ENCODE measurements at places on chromosomes 7 and 10.

DNA sequence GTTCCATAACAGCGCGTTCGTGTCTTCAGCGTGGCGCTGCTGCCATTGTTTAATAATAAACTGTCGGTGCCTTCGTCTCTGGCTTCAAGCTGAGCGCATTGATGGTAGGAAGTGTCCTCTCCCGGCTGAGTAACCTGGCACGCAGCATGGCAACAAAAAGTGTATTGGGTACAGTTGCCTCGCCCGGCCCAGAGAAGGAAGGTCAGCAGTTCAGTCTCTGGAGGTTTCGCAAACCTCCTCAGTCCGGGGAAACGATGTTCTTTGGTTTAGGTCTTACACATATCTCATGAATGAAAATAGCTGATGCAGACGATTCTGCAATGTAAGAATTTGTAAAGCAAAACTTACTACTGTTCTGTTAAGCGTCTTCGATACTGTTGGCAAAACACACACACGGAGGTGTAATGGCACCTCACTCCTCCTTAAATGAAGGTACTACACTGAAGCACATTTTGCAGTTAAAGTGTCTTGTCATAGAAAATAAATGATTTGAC, 739 bp upstream of the CCDC186 start:
- DNase-seq = peak; percentile 81

- DNase-seq = no peak
Observed at GRCh38 chr7:14504134-14504533, 398.4 kb downstream of the DGKB start.

GRCh38 chr7:28872226-28872625, 85.9 kb downstream of the TRIL start:
- DNase-seq = no peak

DNA sequence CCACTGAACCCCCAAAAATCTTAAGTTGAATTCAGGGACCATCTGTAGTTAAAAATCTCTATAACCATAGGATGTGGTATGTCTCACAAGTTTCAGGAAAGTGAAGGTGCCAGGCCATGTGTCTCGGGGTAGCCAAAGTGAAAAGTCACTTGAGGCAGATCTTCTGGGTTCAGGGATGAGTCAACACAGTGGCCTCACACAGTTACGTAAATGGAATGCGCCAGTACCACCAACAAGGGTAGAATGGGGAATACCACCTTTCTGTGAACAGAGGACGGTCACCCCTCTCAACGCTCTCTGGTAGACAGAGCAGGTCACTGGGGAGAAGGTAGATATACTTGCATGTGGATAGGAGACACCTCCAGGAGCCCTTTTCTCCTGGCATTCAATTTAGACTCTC, 71.4 kb downstream of the ELMO1 start:
- peak; percentile 6 for DNase-seq

DNA sequence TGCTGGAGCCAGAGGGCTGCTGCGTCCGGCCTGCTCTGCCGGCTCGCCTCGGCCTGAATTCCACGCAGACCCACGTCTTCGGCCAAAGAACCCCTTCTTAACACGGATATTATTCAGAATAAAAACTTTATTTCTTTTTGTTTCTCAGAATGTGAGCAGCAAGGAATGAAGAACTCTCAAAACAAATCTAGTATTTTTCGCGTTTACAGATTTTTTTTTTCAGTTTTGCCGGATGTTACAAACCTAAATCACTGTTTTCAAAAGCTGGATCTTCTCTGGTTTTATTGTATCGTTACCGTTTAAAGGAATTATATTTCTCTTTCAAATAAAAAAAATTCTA, 4.4 kb upstream of the HOXA2 start:
- no peak for DNase-seq

- no peak for DNase-seq
Observed at GRCh38 chr10:60677531-60678129, 100.6 kb upstream of the CDK1 start.

DNA sequence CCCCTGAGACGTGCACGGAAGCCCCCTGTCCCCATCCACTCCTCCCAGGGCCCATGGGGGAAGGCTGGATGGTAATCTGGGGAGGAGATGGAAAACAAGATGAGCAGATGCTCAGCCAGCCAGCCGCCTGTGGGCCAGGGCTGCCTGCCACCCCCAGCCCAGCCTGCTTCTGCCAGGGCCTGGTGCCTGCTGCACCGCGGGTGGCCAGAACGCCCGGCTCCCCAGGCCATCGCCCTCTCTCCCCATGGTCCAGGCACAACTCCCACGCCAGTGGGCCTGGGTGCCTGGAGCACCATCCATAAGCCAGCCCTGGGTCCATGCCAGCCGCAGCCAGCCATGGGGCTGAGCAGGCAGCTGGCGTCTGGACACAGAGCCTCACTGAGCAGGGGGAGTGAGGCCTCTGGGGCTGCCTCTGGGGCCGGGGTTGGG, 57.2 kb upstream of the ELN start:
- no peak for DNase-seq

DNA sequence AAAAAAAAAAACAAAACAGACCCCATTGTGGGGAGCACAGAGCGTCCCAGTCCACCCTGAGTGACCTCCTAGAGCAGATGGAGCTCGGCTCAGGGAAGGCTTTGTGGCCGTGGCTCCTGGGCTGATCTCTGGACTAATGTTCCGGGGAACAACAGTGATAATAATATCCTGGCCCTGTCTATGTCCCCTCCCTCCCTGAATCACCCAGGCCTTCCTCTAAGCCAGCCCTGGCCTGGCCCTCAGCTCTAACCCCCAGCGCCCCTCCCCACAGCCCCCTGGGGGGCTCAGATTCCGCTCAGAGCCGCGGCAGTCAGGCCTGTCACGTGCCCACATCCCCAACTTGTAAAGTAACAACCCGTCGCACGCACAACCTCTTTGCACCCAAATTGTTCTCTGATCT, 48.3 kb downstream of the MICALL2 start:
- DNase-seq = no peak

DNA sequence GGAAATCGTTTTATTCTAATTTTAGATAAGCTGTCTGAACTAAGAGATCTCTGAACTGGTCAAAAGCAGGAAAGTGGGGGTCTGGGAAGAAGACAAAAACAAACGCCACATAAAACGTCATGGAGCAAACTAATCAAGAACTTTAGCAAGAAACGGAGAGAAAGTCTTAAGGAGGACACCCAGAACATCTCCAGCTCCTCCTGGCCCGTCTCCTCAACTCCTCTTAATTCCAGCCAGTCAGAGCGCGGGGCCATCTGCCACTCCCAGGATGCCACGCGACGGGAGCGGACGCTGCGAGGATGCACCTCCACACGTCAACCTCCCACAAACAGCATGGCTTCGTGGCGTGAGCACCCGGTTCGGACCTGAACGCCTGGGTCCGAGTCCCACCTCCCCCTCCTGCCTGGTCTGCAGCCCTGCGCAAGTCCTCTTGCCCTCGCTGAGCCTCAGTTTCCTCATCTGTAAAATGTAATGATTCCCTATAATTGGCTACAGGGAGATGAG, 598 bp downstream of the MMS19 start:
- peak; percentile 72 for DNase-seq

DNA sequence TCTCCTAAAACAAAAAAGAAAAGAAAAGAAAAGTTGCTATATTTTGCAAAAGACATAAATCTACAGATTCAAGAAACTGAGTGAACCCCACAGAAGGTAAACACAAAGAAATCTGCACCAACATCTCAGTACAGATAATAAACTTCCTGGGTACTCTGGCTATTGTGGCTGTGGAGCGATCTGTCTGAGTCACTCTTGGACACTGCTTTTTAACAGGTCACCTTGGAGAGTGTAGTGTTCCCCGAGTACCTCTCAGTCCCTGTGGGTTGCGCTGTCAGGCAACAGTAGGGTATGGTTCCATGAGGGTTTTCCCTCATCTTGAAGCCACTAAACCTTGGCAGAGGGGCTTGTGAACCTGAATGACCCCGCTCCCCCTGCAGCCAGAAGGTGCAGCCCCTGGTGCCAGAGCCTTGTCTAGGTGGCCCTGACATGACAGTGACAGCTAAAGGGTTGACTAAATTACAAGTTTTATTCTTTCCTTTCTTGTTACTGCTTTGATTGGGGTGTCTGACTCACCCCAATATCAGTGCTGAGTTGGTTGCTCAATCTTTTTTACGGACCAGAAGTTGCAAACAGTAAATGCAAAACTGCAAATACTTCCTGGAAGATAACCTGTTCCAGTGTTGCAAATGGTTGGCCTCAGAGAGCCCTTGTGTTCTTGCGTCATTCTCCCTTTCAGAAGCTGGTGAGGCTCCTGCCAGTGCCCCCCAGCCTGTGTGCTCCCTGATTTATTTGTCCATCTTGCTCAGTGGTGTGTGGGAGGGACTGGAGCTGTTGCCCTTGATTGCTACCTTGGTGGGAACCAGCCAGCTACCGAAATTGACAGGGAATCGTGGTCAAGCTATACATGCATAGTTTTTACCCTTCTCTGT, 30.6 kb downstream of the POR start:
- peak; percentile 81 for DNase-seq

GRCh38 chr10:122173766-122174435, 97.2 kb upstream of the BTBD16 start:
- DNase-seq = no peak

- no peak for DNase-seq
Observed at GRCh38 chr7:37112876-37113275, 335.8 kb downstream of the ELMO1 start.

DNA sequence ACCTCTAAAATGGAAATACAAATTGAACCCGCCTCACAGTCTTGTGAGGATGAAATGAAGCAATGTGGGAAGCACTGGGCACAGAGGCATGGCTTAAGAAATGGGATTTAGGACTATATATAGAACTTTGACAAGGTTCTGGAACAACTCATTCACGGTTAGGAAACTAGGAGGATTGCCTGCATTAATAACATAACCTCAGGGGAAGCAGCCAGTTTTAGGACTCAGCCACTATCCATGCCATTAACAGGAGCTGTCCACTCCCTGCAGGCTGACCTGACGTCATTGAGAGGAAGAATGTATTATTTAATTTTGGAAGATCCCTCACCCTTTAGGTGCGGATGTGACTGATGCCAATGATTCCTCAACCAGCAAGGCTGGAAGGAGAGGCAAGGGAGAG, 34.8 kb downstream of the ITGB8 start:
- DNase-seq = no peak

GRCh38 chr10:22476601-22477321, 131.5 kb downstream of the SPAG6 start:
- DNase-seq = no peak

DNA sequence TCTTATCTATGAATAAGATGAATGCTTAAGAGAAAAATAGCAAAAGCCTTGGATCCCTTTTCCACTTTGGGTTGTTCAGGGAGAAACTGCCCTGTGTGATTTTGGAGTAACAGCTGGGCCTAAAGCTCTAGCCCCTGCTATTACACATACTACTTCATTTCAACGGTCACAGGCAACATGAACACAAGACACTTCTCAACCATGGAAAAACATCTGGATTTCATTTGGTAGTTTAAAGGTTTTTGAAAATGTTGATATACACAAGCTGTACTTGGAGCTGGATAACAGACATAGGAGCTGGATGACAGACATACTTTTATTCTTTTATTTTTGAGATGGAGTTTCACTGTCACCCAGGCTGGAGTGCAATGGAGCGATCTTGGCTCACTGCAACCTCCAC, 2.7 kb upstream of the CHUK start:
- no peak for DNase-seq

DNA sequence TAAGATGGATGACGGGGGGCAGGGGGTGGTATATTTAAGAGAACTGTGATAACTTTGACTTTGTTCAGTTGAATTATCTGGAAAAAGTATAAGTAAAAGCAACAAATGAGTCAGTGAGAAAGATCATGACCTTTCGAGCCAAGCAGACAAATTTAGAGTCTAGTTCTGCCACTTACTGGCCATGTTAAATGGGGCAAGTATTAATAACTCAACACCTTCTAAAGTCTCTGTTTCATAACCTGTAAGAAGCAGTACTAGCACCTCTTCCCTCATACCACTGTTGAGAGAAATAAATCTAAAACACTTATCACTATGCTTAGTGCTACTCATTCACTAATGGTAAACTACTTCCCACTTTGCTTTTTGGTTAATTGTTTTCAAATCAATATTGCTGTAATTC, 604.4 kb upstream of the LRRN3 start:
- no peak for DNase-seq

DNA sequence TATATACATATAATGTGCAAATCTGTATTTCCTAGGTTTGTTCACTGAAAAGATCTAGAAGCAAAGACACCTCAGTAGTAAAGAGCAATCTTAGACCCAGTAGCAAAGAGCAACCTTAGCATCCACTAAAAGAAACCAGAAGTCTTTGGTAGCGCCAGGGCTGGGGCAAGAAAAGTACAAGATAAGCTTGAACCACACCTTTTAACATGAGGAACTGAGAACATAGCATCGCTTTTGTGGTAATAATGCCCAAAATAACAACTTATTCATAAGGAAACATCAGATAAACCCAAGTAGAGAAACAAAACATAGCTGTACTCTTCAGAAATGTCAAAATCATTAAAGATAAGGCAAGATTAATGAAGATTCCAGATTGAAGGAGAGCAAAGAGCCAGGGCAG, 173.4 kb downstream of the IMMP2L start:
- DNase-seq = peak; percentile 31

DNA sequence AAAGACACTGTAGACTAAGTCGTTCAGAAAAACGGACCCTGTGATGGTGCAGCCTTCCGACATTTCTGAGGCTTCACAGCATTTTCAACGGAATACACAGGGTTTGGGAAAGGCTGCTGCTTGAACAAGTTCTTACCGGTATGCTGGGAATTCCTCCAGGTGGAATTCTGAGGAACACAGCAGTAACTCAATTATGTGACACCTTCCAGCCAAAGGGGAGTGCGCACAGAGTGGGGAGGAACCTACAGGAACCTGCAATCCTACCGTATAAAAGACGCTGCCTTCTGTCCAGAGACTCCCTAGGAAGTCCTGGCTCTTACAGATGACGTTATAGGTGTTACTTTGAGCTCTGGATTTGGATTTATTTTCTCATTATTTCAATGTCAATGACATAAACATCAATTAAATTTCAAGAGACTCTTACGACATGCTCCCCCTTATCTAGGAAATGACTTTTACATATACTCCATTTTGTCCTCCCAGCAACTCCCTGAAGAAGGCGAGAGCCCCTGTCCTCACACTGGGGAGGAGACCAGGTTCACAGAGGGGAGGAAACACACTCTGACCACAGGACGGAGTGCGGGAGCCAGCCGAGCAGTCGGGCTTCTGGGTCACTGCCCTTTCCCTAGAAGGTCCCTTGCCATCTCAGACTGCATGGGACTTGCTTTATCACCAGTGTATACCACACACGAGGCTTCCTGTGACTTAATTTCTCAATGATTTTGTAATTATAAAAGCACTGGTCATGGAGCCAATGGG, 27.9 kb downstream of the VIPR2 start:
- no peak for DNase-seq
